C1 segment of cervical spinal cord (tissue), 14 donors: ENCODE measurements at places on chromosomes 7 and 10.
A peak's percentile ranks its signal among the peaks of the same experiment; 100 is the strongest.

- DNase-seq, result no peak
Measured at GRCh38 chr10:68202960-68203353, 29.0 kb downstream of the ATOH7 start.

GRCh38 chr10:1147810-1148209 is 91.6 kb downstream of the WDR37 start:
- no peak for DNase-seq

DNA sequence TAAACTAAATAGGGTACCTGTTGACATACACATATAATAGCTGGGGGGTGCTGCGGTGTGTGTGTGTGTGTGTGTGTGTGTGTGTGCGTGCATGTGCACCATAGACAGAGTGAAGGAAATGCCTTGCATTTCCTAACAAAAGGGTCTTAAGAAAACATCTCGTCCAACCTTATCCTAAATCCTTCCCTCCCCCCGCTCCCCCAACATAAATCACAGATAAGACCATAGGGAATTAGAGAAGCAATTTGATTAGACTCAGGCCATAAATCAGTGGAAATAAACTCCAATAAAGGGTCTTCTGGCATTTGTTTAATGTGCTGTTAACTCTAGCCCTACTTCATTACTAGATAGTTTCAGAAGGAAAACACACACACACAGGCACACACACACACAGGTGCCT is 148.5 kb downstream of the PPP1R17 start:
- DNase-seq, result no peak

GRCh38 chr10:59895629-59896116 is 10.7 kb downstream of the CCDC6 start:
- DNase-seq, result peak; percentile 35

DNA sequence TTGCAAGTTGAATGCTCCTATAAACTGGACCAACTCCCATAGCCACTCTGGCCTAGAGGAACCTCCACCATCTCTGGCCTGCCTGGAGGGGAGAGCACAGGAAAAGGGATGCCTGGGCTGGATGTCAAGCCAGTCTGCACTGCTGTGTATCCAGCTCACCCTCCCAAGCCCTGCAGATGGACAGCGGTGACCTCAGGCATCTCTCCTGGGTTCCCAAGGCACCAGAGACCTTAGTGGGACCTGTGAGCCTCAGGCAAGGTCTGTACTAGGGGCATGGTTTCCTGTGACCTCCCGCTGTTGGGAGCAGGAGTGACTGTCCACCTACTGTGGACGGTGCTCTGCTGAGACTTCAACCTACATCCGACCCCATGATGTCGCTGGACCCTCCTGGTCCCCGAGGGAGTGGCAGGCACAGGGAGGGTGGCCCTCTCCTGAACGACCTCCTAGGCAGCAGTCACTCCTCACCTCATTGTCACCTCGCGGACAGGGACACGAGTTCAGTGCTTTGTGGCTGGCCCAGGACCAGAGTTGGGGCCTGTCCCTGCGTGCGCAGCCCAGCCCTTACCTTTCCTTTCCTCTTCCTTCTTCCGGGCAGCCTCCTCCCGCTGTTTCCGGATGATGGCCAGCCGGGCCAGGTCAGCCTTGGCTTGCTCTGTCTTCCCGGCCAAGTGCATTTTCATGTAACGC is 11.0 kb downstream of the PDAP1 start:
- DNase-seq, result no peak

DNA sequence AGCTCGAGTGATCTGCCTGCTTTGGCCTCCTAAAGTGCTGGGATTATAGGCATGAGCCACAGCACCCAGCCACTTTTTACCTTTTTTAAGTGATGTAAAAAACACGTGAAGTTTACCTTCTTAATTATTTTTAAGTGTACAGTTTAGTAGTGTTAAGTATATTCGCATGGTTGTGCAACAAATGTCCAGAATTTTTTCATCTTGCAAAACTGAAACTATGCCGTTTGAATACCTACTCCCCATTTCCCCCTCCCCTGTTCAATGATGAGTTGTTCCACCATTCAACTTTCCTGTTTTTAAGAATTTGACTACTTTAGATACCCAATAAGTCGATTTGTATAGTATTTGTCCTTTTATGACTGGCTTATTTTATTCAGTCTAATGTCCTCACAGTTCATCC is 10.9 kb downstream of the NRBF2 start:
- no peak for DNase-seq

GRCh38 chr7:81616951-81617350 is 152.9 kb downstream of the HGF start:
- no peak for DNase-seq

DNA sequence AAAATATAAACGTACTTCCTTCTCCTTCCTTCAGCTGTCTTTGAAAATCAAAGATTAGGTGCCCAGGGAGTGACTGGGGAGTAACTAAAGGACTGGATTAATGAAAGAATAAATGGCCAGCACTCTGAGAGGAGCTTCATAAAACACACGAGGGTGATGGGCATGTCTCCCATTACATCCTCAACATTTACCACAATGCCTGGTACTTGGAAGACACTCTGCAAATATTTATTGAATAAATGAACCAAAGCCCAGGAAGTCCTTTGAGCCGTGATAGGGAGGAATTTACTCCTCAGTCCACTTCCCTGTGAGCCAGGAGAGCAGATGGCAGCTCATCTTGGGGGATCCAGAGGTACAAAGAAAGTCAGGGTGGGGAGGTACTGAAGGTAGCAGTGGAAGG is 96.3 kb downstream of the RAB11FIP2 start:
- DNase-seq, result no peak

GRCh38 chr10:26386781-26387180 is 51.4 kb upstream of the APBB1IP start:
- no peak for DNase-seq

DNA sequence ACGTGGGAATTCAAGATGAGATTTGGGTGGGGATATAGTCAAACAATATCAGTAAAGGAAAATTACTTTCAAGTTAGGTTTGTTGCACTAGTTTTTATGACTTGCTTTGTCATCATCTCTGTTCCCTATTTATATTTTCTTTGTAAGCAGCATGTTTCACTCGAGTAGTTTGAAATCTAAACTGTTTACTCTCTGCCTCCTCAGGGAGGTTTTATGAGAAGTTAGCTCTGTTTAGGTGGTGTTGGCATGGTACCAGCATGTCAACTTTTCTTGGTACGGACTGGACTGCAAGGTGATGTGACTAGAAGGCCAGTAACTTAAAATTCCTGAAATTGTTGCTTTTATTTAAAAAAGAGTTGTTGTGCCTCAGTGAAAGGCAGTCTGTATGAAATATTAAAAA is 59.2 kb upstream of the MTPN start:
- no peak for DNase-seq

DNA sequence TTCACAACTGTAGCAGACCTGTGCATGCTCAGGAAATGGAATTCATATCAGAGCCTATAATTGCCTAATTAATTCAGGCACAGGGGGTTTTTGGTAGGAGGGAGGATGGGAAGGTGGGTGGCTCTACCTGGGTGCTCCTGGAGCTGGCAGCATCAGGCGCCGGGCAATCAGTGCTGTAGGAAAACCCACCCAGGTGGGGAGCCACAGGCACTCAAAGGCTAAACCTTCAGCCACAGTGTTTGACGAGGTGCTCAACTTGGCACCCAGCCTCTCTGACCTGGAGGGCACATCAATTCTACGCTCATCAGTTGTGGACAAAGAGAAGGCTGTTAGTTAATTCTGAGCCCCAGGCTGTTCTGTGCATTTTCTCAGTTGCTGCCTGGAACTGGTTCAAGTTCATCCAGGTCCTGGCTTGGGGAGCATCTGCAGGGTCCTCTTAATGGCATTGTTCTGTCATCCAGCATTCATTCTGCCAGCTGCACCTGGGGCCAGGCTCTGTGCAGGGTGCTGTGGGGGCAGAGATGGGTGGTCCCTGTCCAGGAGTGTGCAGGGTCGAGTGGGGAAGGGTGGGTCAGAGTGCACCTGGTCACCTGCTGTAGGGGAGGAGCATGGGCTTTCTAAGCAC is 54.1 kb upstream of the NPTX2 start:
- no peak for DNase-seq

- no peak for DNase-seq
Measured at GRCh38 chr7:155234950-155235789, 62.5 kb upstream of the INSIG1 start.

DNA sequence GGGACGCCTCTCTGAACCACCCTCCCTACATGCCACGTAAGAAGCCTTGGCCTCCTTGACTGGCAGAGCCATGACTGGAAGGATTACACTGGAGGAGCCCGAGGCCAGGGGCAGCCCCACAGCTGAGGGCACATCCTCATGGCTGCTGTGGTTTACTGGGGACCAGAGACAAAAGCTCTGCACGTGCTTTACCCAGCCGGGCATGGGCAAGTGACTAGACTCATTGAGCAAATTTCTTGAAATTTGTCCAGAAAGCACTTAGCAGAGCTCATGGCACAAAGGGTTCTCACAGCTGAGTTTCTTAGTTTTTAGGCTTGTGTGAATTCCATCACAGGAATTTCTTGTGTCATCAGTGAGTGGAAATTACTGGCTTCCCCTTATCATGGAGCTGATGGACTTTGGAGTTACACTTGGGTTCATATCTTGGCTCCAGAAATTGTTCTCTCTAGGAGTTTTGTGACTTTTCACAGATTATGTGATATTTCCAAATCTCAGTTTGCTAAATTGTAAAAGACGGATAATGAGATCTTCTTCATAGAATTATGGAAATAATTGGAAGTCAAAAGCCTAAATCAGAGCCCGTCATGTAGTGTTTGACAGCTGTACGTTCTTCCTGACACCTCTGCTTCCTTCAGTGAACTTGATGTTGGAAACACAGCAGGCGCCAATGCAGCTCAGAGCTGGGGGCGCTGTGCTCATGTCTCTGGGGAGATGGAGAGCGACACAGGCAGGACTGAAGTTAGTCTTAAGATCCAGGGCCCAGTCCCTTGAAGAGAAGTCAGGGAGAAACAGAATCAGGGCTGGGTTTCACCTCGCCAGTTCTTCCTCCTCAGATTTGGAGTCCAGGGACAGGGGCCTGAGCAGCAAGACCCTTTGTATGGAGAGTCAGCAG is 47.7 kb upstream of the MGAM2 start:
- no peak for DNase-seq

DNA sequence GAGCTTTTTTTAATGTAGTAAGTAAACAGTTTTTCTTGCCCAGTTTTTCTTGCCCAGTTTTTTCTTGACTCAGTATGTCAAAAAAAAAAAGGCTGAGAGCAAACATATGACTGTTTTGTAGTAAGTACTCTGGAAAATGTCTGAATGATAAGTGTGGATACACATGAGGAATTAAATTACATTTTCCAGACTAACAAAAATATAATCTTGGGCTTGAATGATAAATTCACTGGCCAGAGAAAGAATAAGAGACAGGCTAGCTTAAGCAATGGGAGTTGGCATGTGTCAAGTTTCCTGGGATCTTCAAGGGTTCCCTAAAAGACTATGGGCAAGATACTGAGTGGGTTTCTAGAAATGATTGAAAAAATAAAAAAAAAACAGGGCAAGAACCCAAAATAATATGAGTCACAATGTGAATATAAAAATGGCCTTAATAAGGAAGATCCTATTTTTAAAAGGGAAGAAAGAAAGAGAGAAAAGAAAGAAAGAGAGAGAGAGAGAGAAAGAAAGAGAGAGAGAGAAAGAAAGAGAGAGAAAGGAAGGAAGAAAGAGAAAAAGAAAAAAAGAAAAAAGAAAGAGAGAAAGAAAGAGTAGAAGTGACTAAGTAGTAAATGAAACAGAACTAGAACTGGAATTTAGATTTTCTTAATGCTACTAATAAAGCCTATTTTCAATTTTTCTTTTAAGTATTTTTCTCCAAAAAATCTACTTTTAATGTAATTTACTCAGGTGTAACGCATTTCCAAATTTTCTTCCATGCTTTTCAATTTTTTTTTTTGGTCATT is 60.2 kb downstream of the TFPI2 start:
- DNase-seq, result no peak

DNA sequence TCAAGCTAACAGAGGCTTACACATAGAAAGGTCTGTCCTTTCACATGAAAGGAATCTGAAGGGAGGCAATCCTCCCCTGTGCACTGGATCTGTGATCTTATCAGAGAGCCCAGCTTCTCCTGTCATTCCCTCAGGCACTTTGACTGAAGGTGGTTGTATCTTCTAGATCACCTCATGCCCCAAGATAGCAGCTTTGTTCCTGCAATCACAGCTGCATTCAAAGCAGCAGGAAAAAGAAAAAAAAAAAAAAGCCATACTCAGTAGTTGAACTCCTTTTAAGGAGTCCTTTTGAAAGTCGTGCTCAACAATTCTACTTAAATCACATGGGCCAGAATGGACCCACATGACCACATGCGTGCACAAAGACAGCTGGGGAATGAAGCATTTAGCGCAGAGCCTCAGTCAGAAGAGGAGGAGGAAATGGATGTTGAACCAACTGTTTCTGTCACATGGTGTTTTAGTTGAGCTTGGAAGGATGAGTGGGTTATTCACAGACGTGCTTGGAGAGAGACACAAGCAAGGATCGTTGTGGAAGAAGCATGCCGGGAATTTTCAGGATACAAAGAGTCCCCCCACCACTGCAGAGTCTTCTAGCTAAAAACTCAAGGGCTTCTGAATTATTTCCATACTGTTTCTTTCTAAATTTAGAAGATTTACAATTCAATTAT is 13.0 kb upstream of the PFKP start:
- no peak for DNase-seq

DNA sequence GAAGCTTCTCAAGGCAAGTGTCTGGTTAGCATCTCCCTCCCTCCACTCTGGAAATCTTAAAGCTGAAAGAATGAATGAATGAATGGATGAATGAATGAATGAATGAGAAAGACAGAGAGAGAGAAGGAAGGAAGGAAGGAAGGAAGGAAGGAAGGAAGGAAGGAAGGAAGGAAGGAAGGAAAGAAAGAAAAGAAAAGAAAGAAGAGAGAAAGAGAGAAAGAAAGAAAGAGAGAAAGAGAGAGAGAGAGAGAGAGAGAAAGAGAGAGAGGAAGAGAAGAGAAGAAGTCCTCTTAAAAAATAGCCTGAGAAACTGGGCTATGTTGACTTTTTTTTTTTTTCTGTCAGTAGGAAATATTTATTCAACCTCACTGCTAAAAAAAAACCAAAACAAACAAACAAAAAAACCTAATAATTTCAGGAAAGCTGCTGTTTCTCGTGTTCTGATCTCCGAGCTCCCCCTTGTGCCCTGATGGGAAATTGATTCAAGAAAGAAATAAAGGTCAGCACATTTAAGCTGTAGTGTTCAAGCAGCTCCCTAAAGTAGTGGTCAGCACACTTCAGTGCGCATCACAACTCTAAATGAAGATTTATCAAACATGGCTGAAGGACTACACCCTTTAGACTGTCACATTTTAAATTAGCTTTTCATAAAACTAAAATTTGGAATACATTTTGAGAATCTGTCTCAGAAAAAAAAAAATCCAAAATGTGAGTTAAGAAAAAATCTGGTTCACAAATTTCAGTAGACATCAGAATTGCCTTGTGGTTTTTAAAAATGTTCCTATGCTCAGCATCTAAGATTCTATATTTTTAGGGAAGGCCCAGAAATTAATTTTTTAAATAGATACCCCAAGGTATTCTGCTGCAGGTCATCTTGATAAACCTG is 154.3 kb downstream of the ELAPOR2 start:
- DNase-seq, result no peak

- DNase-seq, result no peak
Measured at GRCh38 chr10:75994357-75995040, 563.1 kb downstream of the LRMDA start.
